ENCODE measurements at places on chromosomes 3 and 15. TPM values are rescaled to one million over a fixed set of nuclear protein-coding genes. Genes with fewer than 3 reads are reported as not detected.

SLC22A14 gene
- total RNA-seq, result 0.14 TPM

ARGFX gene
- not detected for total RNA-seq

SLC51A gene
- total RNA-seq, result not detected

CFAP91 gene
- total RNA-seq, result under 0.01 TPM

ABCF3 gene
- 45.5 TPM for total RNA-seq

All from placental pericyte (primary cell).